ENCODE measurements at places on chromosomes 3 and 15.
A peak's percentile ranks its signal among the peaks of the same experiment; 100 is the strongest.

DNA sequence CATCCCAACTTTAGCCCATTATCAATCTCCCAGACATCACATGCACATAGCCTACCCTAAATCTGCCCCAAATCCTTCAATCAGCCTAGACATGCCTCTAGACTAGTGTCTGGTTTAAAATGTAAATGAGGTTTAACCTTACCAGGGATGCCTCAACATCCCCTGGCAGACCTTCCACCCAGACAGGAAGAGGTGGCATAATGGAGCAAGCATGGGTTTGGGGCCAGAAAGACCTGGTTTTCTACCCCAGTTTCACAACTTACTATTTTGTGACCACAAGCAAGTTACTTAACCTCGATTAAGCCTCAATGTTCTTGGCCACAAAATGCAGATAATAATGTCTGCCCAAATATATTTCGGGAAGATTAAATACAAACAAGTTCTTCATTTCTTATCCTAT lies 28.3 kb upstream of the THBS1 start:
- DNase-seq: no peak

- DNase-seq: no peak
Observed at GRCh38 chr3:147118611-147119010, 287.7 kb downstream of the ZIC4 start.

GRCh38 chr3:16795581-16795980 lies 89.2 kb upstream of the PLCL2 start:
- DNase-seq: no peak

GRCh38 chr3:13713396-13713795 lies 164.5 kb downstream of the FBLN2 start:
- no peak for DNase-seq

DNA sequence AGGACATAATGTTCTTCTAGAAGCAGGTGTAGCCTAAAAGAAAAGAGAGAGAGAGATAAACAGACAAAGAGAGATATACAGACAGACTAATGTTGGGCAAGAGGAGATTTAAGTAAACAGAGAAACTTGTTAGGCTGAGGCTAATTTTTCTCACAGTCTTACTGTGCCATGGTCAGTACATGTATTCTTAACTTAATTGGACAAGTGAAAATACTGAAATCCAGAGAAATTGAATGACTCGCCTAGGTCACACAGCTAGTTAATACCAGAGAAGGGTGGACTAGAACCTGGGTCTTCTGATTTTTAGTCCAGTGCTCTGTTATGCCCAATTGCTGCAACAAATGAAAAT lies 6.7 kb upstream of the ZNF609 start:
- DNase-seq: no peak

DNA sequence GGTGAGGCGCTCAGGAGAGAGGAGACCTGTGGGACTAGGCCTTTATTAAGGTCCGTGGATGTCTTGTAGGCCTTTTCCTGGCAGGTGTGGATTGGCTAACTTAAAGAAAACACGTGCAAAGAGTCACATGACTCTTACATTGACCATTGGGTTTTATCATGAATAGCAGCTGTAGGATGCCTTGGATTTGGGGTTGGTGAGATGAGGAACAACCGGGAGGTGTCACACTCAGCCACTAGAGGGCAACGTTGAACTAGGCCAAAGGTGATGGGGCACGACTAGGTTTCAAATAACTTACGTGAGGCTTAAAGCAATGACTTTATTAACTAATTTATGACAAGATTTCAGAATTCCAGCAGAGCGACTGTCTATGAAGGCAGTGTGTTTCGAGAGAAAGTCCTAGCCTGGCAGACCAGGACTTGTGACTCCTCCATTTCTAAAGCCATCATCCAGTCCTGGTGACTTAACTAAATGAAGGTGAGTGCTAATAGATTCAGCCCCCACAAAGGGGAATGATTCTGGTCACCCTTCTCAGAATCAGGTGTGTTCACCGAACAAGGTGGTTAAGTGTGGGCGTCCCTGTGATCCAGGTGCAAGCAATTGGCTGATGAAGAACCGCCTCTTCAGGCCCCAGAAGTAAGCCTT lies 345.6 kb downstream of the MCTP2 start:
- DNase-seq: peak; percentile 15

DNA sequence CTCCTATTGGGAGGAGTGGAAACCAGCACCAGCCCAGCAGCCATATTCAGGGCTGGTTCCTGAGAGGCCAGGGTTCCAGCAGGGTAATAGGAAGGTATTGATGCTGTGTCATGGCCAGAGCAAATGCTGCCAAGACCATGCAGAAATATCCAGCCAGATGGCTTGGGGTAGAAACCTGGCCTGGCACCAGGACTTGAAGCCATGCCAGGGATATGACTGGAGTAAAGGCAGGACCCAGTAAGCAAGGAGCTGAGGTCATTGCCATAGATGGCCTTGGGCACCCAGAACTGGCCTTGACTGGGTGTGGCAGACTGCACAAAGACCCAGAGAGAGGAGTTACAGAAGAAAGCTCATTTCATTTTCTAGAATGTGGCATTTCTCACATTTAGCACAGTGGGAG lies 257.6 kb upstream of the GOLGA6L4 start:
- no peak for DNase-seq

DNA sequence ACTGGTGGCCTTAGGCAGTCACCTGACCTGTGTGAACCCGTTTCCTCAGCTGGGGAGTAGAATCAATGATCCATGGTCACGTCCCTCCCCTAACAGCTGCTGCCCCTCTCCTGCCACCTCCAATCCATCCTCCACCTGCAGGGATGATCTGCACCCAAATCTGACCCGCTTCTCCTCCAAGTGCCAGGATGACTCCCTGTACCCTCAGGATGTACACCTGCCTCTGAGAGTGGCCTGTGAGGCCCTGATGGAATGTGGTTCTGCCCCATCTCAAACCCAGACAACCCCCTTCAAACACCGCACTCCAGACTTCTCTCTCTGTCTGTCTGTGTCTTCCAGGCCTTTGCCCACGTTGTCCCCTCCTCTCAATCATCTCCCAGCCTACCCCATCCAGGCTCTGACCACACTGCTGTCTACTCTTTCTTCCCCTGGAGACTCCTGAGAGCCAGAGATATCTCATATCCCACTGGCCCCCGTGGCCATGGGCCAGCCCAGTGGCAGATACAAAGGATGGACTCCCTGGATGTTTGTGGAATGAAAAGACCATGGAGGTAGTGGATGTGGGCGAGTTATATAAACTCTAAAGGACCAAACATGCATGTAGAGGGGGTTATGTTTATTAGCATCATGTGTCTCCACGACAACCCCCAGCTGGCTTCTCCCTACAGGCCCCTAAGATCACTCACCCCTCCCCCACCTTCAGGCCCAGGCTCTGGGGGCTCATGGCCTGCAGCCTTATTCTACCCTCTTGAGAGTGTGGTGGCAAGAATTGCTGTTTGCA lies 84.9 kb downstream of the SMAD6 start:
- no peak for DNase-seq

DNA sequence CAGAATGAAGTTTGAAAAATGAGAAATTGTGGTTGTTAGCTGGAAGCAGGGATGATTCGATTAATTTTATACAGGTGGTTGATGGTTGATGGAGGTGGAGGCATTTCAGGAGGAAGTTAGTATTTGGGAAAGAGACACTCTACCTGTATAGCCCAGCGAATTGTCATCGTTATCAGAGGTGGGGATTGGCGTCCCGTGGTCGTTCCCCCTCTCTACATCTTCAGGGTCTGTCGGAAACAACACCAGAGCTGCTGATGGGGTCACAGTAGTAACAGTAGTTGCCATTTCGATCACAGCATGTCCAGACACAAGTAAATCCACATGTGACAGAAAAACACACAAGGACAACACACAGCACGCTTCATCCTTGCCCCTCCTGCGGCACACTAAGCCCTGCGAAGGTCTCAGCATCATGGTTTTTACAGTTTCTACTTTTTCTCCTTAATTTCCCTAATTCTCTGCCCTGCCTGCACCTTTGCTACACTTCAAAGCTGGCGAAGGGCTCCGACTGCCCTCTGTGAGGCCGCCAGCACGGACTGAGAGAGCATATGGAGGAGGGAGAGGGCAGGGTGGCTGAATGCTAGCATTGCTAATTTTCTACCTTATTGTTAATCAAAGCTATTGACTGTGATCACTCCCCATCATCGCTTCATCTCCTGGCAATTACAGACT lies 642.3 kb downstream of the ROBO1 start:
- no peak for DNase-seq

DNA sequence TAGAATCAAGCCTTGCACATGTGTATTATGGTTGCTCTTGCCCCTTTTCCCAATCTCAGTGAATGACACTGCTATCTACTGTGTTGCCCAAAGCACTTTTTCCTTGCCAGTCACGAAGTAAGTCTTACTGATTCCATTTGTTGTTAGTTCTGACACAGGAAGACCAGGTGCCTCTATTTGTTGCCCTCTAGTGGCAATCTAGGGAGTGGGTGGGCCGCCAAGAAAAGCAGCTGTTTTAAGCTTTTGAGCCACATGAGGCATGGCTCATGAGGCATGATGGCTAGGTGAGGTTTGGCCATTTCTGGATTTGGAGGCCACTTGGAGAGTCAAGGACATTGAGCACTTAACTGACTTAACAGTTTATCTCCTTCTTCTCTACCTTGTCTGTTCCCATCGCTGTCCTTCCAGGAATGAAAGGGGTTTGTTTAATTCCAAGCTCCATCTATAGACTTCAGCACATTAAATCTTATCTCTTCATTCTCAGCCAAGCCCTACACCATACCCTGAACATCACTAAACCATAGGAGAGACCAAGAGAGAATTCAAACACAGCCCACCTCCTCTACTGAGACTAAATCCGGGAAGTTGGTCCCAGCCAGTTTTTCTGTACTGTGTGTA lies 103.1 kb downstream of the HCN4 start:
- DNase-seq: peak; percentile 37

- no peak for DNase-seq
Observed at GRCh38 chr3:77871436-77871835, 831.5 kb downstream of the ROBO2 start.

- DNase-seq: no peak
Observed at GRCh38 chr3:8143186-8143585, 358.4 kb upstream of the LMCD1 start.

DNA sequence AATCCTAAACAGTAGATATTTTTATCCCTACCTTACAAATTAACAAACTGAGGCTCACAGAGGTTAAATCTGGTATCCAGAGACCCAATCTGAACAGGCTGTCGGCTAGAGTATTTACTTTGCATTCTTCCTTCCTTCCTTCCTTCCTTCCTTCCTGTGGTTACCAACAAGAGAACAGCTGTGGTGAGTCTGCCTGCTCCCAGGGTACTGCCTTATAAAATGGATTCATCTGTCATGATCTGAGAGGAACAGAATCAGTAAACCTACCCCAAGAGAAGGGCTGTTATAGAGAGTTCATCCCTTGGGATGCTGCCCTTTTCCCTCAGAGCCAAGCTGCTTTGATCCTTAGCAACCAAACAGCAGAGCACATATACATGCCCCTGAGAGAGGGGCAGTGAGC lies 3.6 kb downstream of the GADL1 start:
- no peak for DNase-seq

DNA sequence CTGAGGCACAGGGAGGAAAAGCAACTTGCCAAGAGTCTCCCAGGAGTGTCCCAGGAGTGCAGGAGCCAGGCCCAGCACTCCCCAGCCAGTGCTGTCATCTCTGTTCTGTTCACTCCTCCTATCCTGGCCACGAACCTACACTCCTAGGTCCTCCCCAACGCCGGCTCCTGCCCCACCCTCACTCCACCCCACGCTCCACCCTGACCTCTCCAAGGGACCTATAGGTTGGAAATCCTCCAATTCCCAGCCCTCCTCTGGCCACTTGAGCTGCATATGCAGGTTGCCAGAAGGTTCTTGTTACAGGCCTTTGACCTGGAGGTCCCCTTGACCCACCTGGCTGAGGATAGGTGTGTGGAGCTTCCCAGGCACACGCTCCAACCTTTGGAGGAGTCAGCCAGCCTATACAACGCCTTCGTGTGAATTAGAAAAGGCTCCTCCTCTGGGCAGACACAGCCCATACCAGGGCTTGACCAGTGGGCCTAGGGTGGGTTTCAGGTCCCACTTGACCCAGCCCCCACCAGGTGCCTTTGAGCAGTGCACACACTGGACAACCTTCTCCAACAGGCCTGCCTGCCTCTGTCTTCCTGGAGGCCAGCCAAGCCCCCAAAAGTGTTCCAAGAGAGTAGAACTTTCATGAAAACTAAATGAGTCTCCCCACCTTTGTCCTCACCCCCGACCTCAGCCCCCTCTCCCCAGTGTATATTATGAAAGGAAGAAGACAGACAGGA lies 167.2 kb upstream of the TLE3 start:
- no peak for DNase-seq

DNA sequence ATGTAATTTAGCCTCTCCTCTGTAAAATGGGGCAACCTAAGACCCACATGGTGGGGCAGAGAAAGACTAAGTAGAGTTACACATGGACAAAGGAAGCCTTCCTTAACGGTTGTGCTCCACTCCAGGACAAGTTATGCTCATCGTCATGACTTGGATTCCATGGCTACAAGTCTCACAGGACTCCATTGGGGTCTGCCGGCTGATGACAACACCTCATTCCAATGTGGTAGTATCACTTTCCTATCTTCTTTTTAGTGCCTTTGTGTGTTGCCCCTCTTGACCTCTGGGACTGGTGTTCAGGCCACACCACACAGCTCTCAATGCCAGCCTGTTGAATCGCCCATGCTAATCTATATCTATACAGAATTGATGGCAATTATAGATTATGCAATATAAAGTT lies 181.3 kb upstream of the WNT5A start:
- DNase-seq: no peak

- no peak for DNase-seq
Observed at GRCh38 chr15:81341351-81341750, 17.4 kb upstream of the STARD5 start.

All from activated CD4-positive, alpha-beta T cell treated with anti-CD3 and anti-CD28 coated beads, Interleukin-2, amount 50 U/mL, for 24 hours (primary cell).